ENCODE measurements at places on chromosomes 1 and 21.

- no peak for DNase-seq
These were observed 354.1 kb upstream of the LRRC7 start for GRCh38 chr1:69213644-69214043.

DNA sequence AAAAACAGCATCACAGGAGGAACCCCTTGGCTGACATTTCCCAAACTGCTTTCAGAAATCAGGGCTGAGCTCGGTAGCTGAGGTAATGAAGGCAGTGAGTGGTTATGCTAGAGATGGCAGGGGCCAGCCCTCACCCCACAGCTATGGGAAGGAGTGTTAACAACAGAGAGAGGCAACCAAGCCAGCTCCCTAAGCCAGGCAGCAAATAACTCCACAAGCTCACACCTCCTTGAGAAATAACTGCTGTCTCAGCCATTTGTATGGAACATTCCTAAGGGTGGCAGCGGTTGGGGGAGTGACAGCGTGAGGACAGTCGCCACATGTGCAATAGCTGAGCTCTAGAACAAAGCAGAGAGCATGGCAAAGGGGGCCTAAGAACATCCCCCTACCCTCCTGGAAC lies 42.6 kb downstream of the LMX1A start:
- DNase-seq, result no peak

- DNase-seq, result peak; percentile 50
These were observed at the start of gene LRRC71 for GRCh38 chr1:156920233-156921052. LRRC71 (plus strand) TSS chr1:156920632; CDS start chr1:156920804, 172 bp downstream.

GRCh38 chr1:209884665-209885117 lies 53.3 kb upstream of the SYT14 start:
- no peak for DNase-seq

DNA sequence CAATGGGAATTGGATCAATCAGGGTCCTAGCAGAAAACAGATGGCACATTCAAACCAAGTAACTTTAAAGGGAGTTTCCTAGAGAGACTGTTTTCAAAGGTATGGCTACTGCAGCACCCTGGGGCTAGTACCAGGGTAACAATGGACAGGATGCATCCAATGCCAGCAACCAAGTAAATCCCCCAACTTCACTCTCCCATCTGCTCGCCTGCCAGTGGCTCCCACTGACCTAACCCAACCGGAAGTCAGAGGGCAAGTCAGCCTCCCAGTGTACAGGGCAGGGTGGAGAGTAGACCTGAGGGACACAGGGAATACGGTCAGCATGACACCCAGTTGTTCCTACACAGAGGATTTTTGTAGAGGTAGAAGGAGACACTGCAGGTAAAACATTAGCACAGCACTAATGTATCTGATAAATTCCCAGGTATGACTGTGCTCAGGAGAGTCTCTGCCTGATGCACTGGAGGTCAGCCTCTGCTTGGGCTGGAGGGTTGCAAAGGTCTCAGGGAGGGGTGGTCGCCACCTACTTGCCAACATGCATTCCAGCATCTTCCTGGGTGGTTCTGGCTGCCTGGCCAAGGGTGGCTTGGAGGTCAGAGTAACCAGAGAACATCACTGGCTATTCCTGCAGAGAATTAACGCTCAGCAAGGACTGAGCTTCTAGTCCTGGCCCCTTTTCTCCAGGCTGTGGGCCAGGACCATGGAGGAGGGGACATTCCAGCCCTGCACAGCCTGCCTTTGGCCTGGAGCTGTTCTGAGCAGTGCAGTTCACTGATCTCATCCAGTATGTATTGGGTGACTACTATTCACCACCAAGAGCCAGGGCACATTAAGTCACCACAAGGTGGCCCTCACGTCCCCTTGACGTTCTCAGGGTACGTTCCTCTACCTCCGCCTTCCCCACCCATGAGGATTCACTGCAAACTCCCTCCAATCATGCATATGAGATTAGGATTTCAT lies 5.1 kb upstream of the GJA4 start:
- no peak for DNase-seq

DNA sequence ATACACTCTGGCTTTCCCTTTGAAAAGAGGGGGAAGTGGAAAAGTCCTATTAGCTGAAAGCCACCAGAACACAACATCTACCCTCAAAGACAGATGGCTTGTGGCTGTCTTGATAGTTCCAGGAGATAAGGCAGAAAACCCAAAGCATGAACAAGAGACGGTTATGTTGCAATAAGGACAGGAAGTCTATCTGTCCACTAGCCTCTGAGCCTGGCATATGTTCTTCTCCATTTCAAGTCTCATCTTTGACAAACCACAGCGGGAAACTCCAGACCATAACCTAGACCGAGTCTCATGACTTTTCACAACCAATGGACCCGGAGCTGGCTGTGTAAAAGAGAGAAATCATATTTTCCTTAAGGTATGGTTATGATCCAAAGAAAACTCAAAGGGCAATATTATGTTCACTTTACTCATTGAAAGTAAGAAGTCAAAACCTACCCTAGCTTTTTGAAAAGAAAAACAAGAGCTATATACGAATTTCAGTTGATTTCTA lies 33.8 kb downstream of the DUSP10 start:
- DNase-seq, result no peak
